ENCODE measurements at places on chromosomes 4 and X.
A peak's percentile ranks its signal among the peaks of the same experiment; 100 is the strongest.

- no peak for DNase-seq
These were observed 22.7 kb downstream of the NOP14 start for GRCh38 chr4:2940267-2941137.

DNA sequence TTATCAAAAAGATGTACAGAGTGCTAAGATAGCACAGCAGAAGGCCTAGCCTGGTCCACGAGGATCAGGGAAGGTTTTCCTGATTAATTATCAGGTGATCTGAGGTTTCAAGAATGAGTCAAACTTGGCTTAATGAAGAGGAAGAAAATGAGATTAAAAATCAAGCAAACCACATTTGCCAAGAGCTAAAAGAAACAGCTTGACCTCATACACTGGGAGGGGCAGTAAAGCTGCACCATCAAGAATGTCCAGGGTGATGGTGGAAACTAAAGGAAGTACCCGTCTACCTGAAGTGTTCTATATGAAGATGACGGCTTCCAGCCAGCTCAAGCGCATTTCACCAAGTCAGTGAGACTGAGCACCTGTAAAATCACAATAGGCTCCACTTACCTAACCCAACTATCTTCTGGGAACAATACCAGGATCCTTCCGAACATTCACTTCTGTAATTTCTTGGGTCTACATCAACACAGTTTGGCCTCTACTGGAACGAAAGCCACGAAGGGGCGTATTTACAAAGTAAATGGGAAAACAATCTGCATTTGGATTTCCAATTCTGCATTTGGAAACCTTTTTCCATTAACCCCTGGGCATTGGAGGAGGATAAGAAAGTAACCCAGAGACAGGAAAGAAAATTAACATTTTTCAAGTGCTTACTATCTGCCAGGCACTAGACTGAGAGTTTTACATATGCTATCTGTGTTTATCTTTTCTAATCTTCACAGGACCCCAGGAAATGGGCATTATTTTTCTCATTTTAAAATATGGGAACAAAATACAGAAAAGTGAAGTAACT lies 114.0 kb upstream of the DCLK2 start:
- no peak for DNase-seq

DNA sequence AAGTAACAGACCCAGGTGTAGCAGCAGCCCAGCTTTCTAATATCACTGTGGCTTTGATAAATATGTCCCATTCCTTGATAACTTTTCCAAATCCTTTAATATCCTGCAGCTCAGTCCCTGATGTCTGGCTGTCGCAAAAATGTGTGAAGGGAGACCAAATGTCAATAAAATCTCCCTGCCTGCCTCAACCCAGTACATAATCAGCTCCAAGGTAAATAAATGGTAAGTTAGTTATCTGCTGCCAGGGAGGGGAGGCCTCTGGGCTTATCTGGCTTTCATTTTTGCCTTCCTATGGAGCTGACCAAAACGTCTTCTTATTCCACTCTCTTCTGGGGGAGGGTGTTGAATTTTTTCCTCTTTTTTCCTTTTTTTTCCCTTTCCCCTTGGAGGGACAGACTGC lies 630.6 kb downstream of the MID1IP1 start:
- DNase-seq: no peak

- no peak for DNase-seq
These were observed 97.1 kb downstream of the PARM1 start for GRCh38 chr4:75030028-75030427.

GRCh38 chr4:158005021-158005420 lies 167.8 kb downstream of the GASK1B start:
- DNase-seq: no peak

DNA sequence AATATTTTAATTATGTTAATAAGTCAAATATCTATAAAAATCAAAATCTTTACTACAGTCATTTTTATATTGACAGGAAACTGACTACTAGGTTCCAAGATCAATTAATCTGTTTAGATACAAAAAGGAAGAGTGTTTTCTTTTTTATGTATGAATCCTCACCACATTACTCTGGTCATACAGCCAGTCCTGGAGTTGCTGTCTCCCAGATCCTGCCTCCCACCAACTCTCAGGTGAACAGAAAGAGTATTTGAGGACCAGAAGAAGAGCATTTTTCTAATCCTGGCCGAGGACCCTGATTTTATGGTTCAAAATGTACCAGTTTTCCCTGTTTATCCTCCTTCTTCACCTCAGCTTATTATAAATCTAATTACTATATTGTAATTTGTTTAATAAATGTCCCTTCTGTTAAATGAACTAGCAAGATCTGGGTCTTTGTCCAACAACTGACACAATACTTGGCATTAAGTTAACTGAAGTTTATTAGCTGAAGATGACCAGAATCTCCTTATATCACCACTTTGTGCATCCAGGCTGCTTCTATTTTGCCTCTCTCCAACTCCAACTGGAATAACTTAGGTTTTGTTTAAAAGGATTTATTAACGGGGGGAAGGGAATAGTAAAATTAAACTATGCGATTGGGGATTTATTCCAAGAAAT lies 224.4 kb upstream of the PCDH7 start:
- DNase-seq: no peak

- DNase-seq: no peak
These were observed 100.7 kb downstream of the EFNB1 start for GRCh38 chrX:68929332-68930150.

DNA sequence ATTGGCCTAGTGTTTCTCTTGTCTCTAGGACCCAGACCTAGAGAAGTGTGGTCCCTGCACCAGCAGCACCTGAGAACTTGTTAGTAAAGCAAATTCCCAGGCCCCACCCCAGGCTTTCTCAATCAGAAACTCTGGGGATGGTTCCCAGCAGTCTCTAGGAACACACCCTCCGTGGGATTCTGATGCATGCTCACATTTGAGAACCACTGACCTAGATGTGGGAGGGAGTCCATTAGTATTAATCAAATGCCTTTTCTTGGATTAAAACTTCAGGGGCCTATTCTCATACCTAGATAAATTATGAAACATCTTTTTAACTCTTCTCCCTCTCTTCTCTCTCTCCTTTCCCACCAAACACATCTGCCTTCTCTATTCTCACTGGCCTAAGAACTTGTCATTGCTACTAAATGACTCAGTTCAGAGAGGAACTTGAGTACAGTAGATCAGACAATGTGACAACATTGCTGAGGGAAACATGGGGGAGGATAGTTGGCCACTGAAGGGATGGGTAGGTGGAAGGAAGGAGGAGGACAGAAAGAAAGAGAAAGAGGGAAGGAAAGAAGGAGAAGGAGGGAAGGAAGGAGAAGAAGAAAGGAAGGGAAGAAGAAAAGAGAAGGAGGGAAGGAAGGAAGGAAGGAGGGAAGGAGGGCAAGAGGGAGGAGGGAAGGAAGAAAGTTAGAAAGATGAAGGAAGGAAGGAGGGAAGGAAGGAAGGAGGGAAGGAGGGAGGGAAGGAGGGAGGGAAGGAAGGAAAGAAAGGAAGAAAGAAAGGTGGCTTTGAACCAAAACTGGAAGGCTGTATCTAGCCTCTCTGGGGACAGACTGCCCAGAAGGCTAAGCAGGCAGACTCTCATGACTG lies 132.7 kb upstream of the MAP3K15 start:
- DNase-seq: no peak

DNA sequence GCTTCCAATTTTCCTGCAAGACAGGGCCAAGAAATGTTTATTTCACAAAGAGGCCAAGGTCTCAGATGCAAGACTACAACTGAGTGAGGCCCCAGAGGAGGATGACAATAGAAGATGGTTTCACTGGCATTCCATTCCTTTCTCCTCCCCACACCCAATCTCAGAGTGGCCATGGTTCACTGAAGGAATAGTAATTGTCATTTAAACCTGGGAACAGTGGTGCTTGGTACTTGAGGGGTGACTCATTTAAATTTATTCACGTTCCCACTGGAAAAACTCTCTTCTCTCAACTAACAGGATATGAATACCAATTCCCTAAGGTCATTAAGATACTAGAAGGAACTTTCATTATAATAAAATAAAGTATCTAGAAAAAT lies 35.3 kb upstream of the CXCL8 start:
- no peak for DNase-seq

DNA sequence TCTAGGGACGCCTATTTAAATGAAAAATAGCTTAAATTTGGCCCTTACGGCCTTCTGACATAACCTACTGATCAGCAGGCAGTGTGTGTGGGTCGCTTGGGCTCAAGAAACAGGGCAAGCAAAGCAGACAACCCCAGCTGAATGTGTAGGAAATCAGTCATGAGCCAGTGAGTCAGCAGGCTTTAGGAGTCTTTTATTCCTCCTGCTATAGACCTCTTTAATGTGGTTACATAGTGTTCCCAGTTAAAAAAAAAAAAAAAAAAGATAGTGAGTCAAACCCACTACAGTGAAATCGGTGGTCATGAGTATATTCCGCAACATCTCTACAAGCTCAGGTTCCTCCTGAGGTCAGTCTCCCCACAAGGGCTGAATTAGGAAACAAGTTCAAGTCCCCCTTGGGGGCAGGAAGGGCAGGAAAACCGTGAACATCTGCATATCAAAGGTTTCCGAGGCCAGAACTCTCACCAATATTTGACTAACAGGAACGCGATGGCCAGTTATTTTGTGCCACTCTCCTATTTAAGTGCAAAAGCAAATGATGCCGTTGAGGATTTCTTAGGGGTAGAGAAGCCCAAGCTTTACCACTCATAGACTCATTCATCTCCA lies 32.7 kb downstream of the ACSL1 start:
- peak; percentile 35 for DNase-seq

- no peak for DNase-seq
These were observed 1282.2 kb downstream of the ADGRL3 start for GRCh38 chr4:62482355-62482754.

GRCh38 chr4:175166020-175166419 lies 247.9 kb downstream of the ADAM29 start:
- DNase-seq: no peak

DNA sequence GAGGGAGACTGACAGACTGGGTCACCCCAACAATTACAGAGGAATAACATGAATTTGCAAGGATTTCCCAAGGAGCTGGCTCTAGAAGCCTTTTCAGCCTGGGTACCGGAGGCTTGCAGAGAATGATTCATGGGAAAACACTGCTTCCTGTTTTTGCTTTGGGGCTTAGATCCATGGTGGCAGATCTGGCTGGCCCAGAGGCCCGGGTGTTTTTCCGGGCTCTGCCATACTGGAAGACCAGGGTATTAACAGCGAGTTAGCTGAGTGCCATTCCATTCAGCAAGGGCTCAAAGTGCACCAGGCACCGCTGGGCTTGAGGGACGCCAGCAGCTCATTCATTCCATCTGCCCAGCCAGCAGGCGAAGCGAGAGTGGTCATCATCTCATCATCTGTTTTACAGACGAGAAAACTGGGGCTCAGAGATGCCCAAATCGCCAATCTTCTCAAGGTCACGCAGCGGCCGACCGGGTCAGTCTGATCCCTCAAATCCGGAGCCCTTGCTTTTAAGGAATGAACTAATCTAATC lies 1.3 kb downstream of the WDR1 start:
- no peak for DNase-seq

GRCh38 chrX:37332987-37333658 lies 16.0 kb upstream of the PRRG1 start:
- DNase-seq: no peak

DNA sequence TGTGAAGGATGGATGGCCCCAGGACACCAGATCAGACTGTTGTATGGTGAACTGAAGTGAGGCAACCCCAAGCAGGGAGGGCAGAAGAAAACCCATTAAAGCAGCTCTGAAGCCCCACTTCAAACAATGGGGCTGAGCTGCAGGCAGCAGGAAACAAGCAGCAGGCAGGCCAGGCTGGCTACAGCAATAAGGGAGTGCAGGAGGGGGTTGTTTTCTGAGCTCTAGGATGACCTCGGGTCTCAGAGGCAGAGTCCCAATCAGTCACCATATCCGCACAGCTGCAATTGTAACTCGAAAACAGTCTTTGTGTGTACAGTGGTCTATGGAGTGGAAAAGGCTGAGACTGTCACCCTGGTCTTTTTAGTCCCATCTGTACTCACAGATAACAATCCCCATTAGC lies 90.4 kb downstream of the COL4A6 start:
- DNase-seq: no peak

DNA sequence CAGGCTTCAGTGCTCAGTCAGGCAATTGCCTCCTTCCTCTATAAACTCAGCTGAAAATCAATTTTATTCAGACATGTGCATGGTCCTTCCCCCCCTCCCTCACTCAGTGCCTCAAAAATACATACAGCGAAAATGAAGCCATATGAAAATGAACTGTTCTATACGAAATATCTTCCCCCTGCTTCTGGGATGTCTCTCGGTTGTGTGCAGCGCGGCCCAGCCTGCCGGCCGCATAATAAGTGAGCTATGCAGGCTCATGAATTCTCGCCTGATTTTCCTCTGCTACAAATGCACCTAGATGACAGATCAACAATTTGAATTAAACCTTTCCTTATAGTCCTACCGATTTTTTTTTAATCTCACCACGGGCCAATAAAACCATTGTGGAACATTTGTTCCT lies 252.9 kb downstream of the CRLF2 start:
- no peak for DNase-seq

DNA sequence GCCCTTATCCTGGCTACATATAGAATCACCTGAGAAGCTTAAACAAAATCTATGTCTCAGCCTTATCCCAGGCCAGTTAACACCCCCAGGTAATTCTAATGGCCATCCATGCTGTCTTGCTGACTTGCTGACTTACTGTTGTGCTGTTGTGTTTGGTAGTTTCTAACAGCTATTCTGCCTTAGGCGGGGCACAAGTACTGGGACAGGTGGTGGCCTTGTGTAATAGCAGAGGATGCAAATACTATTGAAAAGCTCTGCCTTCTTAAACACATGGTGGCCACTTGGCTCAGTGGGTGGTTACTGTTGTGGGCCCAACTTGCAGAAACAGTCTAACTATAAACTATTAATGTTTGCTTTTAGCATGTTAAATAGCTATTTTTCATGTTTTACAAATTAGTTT lies 56.2 kb downstream of the CDS1 start:
- no peak for DNase-seq

DNA sequence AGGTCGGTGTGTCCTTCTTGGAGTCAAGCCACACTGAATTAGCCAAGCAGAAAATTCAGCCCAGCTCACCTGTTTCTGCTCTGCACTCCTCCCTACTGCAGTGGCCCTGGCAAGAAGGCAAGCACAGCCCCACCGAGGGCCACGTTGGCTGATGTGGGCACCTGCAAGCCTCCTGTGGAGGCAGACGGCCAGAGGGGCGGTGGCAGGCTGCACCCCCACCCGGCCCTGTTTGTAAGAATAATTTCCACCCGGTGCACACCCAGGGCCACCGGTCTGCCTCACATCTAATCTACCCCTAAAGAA lies 18.8 kb downstream of the PPP2R2C start:
- no peak for DNase-seq

DNA sequence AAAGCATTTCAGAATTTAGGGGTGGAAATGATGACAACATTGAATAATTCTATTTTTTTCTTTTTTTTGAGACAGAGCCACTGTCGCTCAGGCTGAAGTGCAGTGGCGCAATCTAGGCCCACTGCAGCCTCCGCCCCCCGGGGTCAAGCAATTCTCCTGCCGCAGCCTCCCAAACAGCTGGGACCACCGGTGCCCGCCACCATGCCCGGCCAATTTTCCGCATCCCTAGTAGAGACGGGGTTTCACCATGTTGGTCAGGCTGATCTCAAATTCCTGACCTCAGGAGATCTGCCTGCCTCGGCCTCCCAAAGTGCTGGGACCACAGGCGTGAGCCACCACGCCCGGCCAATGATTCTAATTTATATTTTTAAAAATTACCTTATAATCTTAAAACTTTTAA lies 7.2 kb downstream of the NBDY start:
- DNase-seq: no peak

- DNase-seq: no peak
These were observed 155.2 kb upstream of the SPIN4 start for GRCh38 chrX:63506320-63506719.
